Progenitor cell of endocrine pancreas (in vitro differentiated cells): ENCODE measurements at places on chromosomes 16 and 17.

DNA sequence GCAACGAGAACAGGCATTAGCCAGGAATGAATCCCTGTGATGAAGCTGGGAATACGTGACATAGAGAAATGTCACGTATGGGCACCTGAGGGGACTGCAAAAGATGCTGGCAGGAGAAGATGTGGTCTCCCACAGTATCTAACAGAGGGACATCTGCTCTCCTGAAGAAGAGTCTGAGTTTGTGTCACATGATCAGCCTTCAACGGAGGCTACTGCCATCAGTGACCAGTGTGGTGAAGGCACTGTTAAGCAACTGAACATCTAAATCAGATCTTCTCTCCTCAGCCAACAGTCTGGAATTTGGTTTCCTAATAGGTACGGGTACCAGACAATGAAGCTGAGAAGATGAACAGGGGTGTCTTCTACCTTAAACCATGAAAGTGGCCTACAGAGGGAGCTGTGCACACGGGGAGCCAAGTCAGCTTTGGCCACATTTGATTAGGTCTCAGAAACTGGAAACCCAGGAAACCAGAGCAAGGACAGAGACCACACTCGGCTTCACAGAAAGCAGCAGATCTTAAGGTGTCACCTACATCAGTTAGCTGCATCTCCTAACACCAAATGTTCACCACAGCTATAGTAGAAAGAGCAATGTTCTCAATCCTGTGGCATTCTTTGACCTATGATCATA lies 41.8 kb downstream of the BRD7 start:
- no peak for DNase-seq

- no peak for DNase-seq
Measured at GRCh38 chr16:49643429-49644144, 212.3 kb downstream of the ZNF423 start.

DNA sequence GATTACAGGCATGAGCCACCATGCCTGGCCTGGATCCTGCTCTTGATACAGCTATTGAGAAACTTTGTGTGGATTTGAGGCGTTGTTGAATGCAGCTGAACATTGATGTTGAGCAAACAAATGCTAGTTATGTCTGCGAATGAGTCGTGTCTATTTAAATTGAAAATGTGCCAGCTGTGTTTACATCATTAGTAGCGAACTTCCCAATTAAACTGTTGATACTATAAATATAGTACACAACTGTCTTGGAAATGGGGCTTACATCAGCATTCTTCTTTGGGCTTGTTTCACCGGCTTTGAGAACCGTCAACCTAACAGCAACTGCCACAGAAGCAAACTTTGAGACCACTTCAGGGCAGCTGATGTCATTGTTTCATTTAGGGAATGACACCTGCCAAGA lies 251.9 kb downstream of the RBFOX1 start:
- no peak for DNase-seq

GRCh38 chr16:28882551-28883160 lies 4.4 kb downstream of the ATP2A1 start:
- no peak for DNase-seq

DNA sequence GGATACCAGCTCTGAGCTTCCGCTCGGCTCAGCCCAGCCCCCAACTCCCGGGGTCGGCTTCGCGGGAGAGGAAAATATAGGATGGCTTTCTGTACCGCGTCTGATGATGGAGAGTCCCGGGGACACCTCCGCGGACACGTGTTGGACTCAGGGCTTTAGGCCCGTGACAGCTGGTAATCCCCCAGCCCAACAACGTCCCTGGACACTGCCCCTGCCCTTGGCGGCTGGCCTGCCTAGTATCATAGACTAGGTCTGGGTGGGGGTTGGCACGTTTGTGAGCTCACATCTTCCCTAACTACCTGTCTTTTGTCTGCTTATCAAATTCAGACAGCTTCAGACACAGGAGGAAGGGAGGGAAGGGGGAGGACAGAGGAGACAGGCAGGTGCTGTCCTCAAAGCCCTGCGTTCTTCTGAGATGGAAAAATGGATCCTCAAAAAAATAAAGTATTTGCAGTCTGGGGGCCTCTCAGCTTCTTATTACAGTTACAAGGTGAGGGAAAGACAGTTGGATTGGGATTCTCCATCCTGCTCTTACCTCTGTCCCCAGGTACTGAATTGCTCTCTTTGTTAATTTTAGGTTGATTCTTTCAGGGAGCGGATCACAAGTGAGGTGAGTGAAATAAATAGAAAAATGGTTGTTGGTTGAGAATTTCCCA lies 698 bp downstream of the PSME3 start:
- DNase-seq = no peak

DNA sequence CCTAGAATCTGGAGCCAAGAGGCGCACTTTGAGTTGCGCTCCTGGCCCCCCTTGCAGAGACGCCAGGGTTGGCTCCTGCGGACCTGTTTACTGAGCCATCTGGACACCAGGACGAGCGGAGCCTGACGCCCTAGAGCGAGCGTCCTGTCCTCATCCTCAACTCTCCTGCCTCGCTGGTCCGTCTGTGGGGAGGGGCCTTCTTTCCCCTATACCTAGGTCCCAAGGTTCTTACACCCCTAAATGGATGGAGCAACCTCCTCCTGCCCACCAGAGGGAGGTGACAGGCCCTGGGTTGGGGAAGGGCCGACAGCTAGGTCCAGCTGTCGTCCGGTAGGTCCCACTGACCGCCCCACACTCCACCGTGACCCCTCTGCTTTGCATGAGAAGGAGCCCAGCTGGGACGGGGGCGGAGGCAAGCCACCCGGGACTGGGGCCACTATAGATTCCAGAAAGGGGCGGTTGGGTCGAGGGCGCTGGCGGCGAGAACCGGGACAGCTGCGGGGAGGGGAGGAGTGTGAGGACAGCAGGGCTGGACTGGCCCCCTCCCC lies 3.1 kb upstream of the LHX1 start:
- DNase-seq = no peak

DNA sequence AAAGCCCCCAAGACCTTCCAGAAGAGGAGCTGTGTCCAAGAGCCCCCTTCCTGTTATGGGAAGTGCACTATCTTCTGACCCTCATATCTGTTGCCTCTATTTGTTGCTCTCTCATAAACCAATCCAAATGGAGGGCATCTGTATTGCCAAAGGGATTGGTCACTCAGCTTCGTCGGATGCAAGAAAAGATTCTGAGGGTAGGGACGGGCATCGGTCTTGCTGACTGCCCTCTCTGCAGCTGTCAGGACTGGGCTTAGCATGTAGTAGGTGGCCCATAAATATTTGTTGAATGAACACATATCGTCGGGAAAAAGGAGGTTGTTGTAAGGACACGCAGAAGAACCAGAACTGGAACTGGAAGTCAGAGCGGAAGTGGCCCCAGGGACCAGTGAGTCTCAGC lies 44.1 kb downstream of the CCDC42 start:
- DNase-seq = no peak

GRCh38 chr17:37219876-37220606 lies 155.7 kb upstream of the C17orf78 start:
- DNase-seq = no peak

DNA sequence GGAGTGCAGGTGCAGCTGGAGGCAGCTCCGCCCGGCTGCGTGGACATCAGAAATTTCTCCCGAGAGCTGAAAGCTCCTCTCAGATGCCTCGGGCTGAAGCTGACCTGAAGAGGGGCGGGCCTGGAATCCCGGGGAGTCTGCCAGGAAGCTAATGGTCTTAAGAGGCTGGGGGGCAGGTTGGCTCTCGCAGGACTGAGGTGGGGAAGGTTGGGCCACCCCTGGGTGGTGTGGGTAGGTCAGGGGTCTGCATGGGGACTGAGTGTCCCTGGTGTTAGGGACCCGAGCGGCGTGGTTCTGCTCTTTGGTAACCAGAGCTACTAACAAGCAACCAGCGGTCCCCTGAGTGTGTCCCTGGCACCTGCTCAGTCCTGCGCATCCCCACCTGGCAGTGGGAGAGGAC lies 3.5 kb downstream of the CHMP6 start:
- no peak for DNase-seq

DNA sequence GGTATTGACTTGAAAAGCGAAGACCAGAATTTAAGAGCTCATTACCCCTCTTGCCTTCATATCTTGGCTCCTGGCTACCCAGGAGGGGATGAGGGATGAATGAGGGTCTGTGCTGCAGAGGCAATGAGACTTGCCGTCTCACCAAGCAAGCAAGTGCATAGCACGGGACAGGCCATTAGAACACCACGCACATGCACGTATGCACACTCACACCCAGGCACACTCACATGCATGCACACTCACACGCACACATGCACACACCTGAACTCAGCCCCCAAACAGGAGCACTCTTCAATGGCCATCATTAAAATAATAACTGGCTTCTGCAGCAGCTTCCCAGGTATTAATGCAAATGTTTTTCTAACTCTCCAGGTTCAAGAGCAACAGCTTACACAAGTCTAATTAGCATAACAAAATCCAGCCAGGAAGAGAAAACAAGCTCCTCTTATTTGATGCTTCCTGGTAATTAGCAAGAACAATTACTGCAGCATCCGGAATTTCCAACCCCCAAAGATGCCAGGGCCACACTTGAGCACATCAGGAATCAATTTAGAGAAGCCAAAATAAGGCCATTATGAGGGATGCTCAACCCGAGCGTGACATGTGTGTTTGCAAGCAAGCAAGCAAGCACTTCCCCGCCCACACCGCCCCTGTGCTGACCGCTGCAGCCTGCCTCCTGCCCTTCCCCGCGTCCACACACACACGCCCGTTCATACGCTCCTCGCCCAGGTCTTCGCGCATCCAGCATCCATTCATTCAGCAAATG lies 171.6 kb upstream of the TNRC6C start:
- DNase-seq = no peak

DNA sequence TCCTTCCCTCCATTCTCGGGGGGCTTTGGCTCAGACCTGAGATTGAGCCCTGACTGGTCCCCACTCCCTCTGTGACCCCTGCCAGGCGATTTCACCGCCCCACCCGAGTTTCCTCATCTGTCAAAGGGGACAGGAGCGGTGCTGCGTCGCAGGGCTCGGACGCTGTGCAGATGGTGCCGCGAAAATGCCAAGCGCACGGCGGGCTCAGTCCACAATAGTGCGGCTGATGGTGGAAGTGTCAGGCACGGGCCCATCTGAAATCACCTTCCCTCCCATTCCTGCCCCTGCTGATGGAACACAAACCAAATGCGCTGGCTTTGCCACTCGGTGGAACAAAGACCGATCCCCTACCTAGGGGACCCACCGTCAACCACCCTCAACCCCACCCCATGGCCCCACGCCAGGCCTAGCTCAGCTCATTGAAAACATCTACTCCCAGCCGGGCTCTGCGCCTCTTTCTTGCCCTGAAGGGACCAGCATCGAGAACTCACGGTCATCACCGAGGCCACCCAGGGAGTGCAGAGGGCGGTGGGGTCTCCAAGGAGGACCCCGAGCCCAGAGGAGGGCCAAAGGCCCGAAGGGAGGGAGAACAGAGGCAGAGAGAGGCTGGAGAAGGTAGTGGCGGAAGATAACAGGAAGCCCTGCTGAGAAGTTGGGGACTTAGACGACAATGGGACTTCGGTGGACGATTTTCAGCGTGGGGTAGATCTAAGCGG lies 1.4 kb downstream of the CARHSP1 start:
- no peak for DNase-seq

- DNase-seq = no peak
Measured at GRCh38 chr16:15770512-15770911, 86.3 kb downstream of the MYH11 start.

DNA sequence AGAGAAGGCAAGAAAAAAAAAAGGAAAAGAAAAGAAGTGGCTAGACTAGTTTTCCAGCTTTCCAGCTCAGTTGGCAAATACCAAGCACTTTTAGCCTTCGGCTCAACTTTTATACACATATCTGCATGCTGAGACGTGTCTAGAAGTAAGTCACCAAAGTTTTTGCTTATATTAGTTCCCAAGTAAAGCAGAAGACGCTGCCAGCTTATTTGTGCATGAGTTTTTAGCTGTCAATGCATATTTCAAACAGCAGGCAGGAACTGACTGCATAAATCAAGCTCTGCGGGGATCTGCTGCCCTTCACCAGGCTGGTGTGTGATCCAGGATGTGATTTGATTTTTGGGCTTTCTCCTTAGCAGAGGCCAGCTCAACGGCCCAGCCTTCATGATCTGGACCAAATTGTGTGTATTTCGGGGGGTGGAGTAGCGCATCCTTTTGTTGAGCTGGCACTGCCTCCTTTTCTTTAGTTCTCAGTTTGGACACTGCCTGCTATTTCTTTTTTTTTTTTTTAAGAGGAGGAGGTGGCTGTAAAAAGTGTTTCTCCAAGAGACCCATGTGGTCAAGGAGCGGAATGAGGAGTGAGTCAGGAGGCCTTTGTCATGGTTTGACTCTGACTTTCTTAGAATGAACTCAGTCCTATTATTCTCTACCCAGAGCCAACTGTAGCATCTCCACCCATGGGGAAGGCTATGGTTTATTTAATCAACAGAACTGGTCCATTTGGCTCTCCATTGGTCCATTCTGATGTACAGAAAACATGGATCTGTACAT lies 162.6 kb upstream of the XYLT1 start:
- no peak for DNase-seq

- no peak for DNase-seq
Measured at GRCh38 chr16:79194291-79194690, 406.2 kb downstream of the MAF start.

- no peak for DNase-seq
Measured at GRCh38 chr17:40025991-40026815, 11.0 kb downstream of the CSF3 start.

DNA sequence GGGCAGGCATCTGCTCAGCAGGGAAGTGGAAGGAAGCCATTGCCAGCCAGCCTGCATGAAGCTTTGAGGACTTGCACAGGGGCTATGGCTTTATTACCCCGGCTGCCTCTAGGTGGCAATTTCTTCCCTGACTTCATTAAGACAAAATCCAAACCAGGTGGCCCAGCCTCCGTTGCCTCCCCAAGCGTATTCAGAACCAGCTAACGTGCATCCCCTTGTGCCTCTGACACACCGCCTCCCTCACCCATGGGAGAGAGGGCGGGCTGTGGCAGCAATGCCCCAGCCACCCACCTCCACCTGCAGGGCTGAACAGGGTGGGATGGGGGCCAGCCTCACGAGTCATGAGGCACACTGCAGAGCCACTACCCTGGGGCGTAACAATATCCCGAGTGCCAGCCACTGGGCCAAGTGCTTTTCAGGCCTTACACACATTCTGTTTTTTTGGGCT lies 6.8 kb downstream of the KIFC3 start:
- DNase-seq = no peak

DNA sequence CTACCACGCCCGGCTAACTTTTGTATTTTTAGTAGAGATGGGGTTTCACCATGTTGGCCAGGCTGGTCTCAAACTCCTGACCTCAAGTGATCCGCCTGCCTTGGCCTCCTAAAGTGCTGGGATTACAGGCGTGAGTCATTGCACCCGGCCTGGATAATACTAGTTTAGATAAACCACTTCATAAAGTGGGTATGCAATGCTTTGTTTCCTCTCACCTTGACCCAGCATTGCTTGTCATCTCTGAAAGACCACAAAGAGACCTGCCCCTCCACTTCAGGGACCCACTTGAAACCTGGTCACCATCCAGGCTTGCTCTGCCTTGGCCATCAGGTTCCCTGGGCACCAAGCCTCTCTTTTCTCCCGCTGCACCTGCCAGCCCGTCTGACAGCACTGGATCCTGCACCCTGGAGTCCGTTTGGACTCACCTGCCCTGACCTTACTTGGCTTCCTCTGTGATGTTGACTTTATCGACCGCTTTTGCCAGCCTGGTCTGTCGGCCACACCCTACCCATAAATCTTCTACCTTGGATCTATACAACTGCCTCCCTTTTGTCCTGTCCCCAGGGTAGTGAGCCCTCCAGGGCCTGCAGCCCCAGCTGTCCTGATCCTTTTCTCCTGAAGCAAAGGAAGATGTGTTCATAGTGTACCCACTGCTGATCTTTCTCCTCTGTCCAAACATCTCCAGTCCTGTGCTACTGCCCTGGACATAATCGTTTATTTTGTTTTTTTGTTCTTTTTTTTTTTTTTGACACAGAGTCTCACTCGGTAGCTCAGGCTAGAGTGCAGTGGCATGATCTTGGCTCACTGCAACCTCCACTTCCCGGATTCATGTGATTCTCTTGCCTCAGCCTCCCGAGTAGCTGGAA lies 12.7 kb upstream of the ZG16 start:
- DNase-seq = peak; percentile 44
